Fibroblast of pulmonary artery (primary cell): ENCODE measurements at places on chromosomes 5 and 9.

- DNase-seq = no peak
These were observed 45.1 kb downstream of the KIAA1958 start for GRCh38 chr9:112531666-112532282.

DNA sequence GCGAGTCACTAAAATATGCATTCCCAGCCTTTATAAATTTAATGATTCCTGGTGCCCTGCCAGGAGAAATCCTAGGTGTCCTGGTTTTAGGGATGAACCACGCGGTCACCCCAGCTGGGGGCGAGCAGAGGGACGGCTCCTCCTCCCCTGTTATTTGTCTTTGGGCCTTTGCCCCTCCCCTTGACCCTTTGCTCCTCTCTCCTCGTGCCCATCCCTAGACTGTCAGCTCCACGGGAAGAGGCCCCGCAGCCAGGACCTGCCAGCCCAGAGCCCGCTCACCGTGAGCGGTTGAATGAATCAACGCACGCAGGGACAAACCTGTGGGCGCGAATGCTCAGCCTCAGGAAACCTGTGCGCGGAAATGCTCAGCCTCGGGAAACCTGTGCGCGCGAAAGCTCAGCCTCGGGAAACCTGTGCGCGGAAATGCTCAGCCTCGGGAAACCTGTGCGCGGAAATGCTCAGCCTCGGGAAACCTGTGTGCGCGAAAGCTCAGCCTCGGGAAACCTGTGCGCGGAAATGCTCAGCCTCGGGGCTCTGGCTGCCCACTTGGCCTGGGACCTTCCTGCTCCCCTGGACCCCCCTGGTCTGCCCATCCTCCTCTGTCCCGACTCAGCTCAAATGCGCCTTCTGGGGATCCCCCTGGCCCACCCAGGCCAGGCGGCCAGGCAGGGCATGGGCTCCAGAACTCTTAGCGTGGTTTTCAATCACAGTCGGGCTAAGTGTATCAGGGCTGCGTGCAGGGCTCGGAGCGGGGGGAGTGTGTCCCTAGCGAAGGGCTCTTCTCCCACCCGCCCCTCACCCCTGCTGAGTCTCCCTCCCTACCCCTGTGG is 140.5 kb upstream of the COL5A1 start:
- no peak for DNase-seq

DNA sequence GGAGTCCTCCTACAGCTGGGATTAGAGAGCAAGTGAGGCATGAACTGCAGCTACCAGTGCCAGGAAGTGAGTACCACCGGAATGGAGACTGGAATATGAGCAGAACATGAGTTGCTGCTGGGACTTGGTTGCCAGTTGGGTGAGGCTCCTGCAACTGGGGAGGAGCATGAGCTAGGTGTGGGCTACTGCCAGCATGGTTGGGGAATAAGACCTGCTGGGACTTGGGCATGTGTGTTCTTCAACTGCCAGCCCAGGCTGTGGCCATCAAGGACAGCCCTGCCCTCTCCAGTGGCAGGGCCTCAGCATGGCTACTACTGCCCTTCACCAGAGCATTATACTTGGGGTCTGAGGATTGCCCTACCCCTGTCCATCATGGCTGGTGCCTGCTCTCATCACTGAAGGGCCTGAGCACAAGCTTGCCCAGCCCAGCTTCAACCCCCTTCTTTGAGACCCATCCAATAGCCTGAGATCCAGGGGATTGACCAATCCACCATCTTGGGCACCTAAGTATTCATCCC is 665.0 kb downstream of the ELAVL2 start:
- no peak for DNase-seq

- no peak for DNase-seq
These were observed 1124.2 kb upstream of the WWC1 start for GRCh38 chr5:167167191-167167795.

DNA sequence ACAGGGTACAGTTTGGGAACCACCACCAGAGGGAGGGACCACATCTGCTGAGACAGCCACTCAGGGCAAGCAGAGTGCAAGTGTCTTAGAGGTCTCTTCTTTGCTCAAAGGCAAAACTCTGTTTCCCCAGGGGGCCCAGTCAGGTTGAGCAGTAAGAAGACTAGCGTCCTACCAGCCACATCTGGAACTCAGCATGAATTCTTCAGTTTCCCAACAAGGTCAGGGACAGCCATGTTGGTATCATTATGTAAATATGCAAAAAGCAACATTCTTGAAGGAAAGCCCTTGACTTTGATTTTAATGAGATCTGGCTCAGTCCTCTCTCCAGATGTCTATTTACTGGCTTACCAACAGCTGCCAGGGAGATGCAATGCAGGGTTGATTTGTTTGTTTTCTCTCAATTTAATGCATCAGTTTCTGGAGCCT is 46.7 kb downstream of the TGFBI start:
- DNase-seq = no peak
